Right forelimb (tissue), 1 donor: ENCODE measurements at places on chromosomes 2 and 18.

GRCh38 chr2:158519481-158519880 lies 62.7 kb downstream of the PKP4 start:
- DNase-seq, result no peak

DNA sequence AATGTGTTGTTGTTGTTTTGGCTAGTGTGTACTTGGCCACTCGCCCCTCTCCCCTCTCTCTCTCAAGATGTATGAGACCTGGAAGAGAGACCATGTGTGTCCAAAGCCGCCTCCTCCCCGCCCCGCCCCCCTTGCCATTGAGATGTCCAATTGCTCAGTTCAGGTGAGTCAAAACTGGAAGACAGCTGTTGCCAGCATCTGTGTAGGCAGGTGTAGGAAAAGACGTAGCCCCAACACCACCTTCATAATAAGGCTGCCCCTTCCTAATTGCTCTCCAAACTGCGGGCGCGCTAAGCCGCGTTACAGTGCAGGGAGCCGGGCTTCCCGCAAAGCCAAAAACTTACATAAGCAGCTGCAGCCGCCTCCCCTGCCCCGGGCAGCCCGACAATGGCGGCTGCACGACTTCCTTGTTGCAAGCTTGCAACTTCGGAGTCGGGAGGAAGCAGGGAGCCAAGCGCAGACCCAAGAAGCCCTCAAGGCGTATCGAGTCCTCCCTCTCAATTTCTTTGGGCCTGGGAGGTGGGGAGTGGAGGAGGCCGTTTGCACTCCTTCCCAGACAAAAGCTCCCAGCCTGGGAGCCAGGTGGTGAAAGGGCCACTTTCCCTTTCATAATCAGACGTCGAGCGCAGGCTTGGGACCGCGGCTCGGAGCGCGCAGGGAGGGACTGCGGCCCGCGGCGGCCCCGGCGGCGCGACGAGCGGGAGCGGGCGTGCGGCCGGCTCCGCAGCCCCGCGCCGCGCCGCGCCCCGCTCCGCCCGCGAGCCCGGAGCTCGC lies 882 bp downstream of the ZBTB14 start:
- DNase-seq, result peak; percentile 76

DNA sequence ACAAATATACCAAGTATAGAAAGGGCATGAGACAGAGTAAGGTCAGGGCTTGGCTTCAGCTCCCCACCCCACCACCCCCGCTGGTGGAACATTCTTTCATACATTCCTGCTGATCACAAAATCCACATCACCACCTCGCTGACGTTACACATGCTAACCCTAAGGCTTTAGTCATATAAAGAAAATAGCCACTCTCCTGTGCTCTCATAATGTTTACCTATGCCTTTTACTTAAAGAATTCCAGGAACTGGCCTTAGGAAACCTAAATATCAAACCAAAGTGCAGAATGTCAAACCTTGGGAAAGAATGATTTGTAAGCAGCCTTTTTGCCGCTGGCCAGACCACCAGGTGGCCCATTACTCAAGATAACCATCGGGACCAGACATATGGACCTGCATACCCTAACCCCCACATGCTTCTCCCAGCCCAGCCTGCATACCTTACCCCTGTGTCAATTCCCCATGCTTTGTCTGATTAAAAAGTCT lies 136.3 kb upstream of the SLC39A10 start:
- DNase-seq, result no peak

DNA sequence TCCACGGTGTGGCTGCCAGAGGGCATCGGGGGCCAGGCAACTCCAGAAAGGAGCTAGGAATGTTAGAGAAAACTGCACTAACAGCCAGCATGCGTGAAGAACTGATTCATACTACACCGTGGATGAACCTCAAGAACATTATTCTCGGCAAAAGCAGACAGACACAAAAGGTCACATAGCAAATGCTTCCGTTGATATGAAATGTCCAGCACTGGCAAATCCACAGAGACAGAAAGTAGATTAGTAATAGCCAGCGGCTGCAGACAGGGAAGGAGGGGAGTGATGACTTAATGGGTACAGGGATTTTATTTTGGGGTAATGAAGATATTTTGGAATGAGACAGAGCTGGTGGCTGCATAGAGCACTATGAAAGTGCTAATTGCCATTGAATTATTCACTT lies 37.4 kb downstream of the SCTR start:
- DNase-seq, result no peak

DNA sequence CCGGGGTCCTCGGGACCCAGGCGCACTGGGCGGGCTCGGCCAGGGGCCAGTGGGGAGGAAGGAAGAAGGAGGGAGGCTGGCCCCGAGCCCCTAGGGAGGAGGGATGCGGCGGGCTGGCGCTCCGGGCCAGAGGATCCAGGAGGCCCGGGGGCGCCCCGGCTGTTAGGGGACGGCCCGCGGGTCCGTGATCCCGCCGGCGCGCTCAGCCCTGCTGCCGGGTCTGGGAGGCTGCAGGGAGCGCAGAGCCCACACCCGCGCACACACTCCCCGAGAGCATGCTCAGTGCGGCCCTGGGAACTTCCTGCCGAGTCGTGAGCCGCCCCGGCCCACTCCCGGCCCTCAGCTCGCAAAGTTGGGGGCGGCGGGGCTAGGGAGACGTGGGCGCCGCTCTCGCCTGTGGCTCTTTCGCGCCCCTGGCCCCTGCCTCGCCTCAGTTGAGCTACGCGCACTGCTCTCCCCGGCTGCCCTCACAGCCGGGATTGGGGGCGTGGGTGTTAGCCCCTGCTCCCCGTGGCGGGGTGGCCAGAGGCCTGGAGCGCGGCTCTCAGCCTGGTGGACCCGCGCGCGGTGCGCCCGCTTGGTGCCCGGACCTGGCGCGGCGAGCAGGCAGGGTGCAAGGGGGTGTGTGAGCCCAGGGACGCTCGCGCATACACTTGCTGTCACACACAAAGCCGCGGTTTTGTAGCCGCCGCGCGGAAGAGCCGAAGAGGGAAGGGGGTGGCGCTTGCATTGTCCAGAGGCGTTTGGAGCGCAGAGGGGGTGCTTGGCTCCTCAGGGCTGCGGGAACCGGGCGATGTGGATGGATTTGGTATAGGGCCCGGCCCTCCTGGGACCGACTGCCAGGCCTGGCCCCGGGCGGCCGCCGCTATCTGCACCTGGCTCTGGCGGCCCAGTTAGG lies 132.9 kb upstream of the MGAT5 start:
- DNase-seq, result peak; percentile 78

GRCh38 chr18:27948986-27949385 lies 227.9 kb downstream of the CDH2 start:
- no peak for DNase-seq

GRCh38 chr2:110866466-110866865 lies 134.1 kb downstream of the ACOXL start:
- DNase-seq, result no peak

- DNase-seq, result no peak
These were observed 78.4 kb downstream of the CD8B2 start for GRCh38 chr2:106565599-106565998.

GRCh38 chr2:207533461-207534008 lies 3.8 kb downstream of the CREB1 start:
- no peak for DNase-seq

- no peak for DNase-seq
These were observed 318.2 kb downstream of the GALNT13 start for GRCh38 chr2:154189953-154190352.

DNA sequence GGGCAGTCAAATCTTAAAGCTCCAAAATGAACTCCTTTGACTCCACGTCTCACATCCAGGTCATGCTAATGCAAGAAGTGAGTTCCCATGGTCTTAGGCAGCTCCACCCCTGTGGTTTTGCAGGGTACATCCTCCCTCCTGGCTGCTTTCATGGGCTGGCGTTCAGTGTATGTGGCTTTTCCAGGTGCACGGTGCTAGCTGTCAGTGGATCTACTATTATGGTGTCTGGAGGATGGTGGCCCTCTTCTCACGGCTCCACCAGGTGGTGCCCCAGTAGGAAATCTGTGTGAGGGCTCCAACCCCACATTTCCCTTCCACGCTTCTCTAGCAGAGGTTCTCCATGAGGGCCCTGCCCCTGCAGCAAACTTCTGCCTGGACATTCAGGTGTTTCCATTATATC lies 105.2 kb upstream of the MSTN start:
- DNase-seq, result no peak

DNA sequence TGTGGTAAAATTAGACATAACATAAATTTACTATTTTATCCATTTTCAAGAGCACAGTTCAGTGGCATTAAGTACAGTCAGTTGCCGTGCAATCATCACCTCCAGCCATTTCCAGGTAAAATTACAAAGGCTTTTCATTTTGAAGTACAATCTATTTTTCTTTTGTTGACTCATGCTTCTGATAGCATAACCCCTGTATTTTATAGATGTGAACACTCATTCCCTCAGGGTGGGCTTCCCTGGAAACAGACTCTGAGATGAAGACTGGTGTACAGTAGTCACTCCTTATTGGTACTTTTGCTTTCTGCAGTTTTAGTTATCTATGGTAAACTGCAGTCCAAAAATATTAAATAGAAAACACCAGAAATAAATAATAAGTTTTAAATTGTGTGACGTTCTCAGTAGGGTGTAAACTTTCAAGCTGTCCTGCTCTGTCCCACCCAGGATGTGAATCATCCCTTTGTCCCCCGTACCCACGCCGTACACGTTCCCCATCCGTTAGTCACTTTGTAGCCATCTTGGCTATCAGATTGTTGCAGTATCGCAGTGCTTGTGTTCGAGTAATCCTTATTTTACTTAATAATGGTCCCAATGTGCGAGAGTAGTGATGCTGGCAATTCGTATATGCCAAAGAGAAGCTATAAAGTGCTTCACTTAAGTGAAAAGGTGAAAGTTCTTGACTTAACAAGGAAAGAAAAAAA lies 41.1 kb upstream of the NAB1 start:
- no peak for DNase-seq

DNA sequence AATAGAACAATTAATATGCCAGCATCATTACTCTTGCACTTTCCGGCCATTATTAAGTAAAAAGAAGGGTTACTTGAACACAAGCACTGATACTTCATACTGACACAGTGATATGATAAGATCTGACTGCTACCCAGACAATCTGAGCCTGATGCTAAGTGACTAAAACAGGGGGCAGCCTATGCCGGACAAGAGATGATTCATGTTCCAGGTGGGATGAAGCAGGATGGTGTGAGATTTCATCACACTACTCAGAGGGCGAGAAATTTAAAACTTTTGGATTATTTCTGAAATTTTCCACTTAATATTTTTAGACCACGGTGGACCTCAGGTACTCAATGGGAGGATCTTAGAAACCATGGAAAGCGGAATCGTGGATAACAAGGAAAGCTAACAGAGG lies 61.7 kb downstream of the LIPG start:
- DNase-seq, result no peak

GRCh38 chr2:217162533-217162932 lies 302.7 kb upstream of the TNP1 start:
- no peak for DNase-seq

GRCh38 chr2:36512705-36513104 lies 85.3 kb downstream of the FEZ2 start:
- DNase-seq, result no peak

DNA sequence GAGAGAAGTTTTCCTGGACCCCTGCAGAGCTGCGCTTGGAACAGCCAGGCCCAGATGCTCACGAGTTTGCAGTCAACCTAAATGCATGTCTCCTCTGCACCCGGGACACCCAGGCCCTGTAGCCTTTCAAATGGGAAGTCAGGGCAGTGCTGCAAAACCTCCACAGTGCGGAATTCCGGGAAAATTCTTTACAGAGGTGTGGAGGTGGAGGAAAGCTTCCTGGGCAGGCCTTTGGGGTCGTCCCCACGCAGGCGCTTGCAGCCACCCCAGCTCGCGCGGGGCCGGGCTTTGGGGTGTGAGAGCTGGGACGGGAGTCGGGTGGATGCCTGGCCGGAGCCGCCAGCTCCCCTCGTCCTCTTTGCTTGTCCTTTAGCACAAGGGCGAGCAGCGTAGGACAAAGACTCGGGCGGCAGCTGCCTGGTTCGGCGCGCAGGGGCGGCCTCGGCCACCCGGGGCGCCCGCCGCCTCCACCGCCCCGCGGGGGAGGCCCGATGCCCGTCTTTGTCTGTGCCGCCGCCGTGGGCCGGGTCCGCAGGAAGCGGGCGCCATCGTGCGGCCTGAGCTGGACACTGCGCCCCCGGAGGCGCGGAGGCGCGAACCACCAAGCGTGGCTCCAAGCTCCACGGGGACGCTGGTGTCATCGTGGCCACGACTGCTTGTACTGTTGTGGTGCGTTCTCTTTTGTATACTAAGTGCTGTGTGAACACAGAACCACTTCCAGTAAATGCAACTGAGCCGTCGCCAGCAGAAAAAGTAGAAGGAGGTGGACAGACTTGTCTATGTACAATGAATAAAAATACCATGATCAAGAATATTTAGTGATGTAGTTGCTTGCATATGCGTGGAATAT lies 28.2 kb upstream of the BCL11A start:
- peak; percentile 86 for DNase-seq

GRCh38 chr2:72894514-72894913 lies 7.3 kb downstream of the SPR start:
- no peak for DNase-seq

- no peak for DNase-seq
These were observed 206.2 kb downstream of the ARL4C start for GRCh38 chr2:234290671-234291070.

- no peak for DNase-seq
These were observed 31.4 kb downstream of the MAPRE2 start for GRCh38 chr18:35072616-35073015.

DNA sequence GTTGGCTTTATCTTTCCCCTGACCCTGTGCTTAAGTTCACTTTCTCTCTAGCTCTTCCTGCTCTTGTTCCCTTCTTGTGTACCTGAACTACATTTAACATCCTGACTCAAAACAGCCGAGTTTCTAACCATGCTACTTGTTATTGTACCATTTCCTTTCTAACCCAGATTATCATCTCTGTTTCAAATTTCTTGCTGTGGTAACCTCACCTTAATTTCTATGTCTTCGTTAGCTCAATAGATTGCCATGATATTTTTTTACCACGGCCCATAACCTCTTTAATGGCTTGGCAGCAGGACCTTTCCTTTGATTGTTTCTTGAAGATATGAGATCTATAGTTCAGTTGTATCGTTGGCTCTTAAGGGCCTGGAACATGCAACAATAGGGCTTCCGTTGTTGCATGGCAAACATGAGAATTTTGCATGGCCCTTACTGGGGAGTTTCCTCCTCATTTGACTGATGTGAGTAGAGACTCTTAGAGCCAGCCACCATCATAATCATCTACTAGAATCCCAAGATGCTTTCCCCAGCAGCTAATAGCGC lies 11.1 kb downstream of the CFAP36 start:
- no peak for DNase-seq

- DNase-seq, result no peak
These were observed 58.0 kb downstream of the DTNB start for GRCh38 chr2:25615386-25615785.
